ENCODE measurements at places on chromosomes 3 and 15.

DNA sequence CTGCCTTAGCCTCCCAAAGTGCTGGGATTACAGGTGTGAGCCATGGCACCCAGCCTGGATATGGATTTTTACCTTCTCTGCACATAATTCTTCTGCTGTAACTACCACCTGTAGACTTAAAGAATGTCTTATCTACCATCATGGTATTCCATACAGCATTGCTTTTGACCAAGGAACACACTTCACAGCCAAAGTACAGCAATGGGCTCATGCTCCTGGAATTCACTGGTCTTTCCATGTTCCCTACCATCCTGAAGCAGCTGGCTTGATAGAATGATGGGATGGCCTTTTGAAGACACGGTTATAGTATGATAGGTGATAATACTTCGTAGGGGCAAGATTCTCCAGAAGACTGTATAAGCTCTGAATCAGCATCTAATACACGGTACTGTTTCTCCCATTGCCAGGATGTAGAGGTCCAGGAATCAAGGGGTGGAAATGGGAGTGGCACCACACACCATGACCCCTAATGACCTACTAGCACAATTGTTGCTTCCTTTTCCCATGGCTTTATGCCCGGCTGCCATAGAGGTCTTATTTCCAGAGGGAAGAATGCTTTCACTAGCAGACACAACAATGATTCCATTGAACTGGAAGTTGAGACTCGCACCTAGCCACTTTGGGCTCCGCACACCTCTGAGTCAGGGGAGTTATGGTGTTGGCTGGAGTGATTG is 60.9 kb upstream of the CDV3 start:
- no peak for DNase-seq

DNA sequence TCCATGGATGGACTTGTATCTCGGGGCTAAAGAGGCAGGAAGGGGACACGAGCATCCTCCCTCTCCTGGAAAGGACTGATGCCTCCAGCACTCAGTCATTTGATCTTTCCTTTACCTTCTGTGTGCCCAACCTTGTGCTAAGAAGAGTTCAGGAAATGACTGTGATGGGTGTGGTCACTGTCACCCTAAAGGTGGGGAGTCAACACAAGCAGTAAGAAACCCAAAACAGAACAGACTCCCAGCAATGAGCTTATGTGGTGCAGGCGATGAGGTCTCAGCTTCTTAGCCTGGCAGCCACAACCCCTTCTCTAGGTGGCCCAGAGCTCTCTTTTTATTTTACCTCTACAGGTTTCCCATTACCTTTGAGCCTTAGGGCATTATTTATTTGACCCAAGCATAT is 3.8 kb downstream of the MPI start:
- no peak for DNase-seq

- no peak for DNase-seq
Measured at GRCh38 chr3:116032176-116032575, 408.9 kb downstream of the GAP43 start.

DNA sequence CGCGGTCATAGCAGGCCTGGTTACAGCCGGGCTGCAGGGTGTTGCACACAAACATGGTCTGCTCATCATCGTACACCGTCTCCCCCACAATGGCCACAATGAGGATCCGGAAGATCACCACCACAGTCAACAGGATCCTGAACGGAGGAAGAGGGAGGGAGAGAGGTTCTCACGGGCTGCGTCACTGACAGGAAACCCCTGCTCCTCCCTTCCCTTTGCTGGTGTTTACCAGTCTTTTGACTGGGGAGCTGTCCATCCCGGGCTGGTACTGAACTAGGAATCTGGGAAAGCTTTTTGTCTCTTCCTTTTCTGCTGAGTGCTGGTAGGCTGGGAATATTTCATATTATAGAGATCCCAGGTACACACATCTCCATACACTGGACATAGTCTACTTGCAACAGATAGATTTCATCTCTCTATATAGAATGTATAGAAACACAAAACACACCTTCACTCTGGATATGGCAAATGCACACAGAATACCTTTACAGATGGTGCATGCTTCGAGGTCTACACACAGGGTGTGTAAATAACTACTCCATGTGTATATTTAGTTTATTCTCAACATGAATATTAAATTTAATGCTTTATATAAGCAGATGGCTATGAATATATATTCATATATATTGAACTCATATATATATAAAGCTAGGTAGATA is 1.4 kb downstream of the GJD2 start:
- DNase-seq: peak; percentile 50

- no peak for DNase-seq
Measured at GRCh38 chr15:74243431-74243830, 7.3 kb downstream of the CCDC33 start.

DNA sequence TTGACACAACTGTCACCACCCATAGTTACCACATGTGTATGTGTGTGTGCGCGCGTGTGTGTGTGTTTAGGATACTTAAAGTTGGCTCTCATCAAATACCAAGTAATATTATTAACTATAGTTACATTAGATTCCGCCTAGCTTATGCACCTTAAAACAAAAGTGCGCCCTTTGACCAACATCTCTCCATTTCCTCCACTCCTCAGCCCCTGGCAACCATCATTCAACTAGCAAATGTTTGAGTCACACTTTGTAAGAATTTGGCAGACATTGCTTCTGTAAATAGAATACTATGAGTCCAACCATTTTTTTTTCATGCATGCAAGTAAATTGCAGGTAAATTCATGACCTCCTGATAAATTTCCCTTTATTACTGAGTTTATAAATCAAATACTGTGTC is 169.3 kb downstream of the GBE1 start:
- peak; percentile 20 for DNase-seq

DNA sequence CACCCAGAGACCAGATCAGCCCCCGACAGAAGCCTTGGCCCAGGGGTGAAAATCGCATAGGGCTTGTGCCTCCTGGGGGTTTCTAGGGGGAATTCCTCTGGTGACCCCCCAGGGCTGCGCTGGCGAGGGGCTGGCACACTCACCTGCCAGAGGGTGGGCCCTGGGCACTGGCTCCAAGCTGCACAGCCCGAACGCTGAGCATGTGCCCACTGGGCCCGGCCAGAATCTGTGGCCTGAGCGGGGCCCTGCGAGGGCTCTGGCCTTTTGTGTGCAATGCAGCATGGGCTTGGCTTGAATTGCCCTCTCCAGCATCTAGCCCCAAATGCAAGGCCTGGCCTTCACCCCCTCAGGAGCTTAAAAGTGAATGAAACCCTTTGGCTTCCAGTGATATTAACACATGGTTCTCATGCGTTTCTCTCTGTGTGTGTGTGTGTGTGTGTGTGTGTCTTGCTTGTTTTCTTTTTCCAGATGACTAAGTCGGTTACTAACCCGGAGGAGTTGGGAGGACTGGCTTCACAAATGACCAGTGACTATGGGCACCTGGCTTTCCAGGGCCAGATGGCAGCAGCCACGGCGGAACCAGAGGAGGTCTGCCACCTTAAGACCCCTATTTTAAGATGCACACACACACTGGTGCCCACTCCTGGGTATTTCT is 259.1 kb upstream of the TPM1 start:
- peak; percentile 82 for DNase-seq

DNA sequence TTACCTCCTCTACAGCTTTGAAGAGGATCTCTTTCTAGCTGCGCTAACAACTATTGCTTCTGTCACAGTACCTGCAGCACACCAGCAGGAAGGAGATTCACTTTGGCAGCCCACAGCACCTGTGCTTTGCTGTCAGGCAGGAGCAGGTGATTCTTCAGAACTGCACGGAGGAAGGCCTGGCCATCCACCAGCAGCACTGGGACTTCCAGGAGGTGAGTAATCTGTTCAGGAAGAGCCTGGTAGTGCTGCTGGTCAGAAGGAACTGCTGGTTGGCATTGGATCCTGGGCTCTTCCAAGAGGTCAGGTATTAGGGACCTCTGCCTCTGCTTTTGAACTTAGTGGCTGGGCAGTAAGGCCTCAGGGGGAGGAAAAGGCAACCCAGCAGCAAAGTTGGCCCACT is 42.2 kb downstream of the DPH3 start:
- DNase-seq: no peak

DNA sequence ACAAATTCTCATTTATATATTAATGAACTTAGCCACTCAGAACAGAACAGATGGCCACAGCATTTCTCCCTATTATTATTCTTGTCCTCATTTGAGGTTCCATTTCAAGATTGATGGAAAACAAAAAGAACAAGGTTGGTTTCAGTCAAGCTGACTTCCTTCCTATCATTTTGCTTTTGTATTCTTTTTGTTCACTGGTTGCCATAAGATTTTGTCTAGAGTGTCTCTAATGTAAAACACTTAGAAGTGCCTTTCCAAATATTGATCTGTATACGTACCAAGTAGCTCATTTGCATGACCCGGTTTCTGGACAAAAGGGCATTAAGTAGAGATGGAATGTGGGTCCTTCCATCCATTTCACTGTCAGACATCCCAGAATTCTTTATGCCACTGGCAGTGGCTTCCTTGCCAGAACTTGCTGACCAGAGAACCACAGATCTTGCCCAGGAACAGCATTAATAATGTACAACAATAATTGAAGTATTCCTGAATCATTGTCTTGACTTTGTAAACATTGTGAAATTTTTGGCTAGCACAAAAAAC is 63.8 kb downstream of the PEX5L start:
- no peak for DNase-seq

GRCh38 chr15:56699743-56700142 is 33.6 kb downstream of the ZNF280D start:
- DNase-seq: no peak

DNA sequence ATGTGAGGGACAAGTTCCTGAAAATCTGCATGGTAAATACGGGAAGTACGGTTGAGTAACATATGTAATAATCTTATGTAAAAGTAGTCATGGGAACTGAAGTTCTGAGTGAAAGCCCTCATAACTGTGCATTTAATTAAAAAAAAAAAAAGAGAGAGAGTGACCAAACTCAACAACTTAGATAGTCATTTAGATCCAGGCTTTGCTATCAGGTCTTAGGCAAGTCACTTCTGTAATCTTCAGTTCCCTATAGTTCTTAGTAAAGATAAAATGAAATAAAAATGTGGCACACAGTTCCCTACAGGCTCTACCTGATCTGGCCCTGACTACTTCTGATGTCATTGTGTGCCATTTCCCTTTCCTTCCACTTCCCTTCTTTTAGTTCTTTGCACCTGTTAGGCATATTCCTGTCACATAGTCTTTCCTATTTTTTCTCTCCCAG is 15.0 kb downstream of the RNF111 start:
- DNase-seq: no peak

DNA sequence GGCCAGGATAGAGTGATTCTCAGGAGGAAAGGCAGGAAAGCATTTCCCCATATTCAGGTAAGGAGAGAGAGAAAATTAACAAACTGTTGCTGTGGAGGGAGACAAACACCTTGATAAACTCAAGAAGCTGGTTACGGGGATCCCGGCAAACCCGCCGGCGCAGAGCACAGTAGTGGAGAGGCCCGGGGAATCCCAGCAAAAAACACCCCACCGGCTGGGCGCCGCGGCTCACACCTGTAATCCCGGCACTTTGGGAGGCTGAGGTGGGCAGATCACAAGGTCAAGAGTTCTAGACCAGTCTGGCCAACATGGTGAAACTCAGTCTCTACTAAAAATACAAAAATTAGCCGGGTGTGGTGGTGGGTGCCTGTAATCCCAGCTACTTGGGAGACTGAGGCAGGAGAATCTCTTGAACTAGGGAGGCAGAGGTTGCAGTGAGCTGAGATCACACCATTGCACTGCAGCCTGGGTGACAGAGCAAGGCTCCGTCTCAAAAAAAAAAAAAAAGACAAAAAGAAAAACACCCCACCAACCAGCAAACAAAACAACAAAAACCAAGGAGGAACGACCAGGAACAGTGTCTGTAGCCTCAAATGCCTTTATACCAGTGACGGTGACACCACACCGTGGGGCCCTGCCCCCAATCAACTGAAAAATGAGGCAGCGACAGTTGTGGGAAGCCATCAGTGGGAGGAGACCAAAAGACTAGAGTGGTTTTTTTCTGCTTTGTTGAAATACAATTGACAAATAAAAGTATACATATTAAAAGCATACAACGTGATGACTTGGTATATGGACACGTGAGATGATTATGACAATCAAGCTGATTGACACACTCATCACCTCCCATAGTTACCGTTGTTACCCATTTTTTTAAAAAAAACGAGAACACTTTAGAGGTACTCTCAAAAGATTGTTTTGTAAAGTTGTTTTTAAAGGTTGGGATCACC is 40.2 kb upstream of the IDH2 start:
- DNase-seq: no peak

- no peak for DNase-seq
Measured at GRCh38 chr15:60949039-60949977, 279.8 kb downstream of the RORA start.

- DNase-seq: peak; percentile 56
Measured at GRCh38 chr3:100972867-100973266, 20.4 kb downstream of the ABI3BP start.

DNA sequence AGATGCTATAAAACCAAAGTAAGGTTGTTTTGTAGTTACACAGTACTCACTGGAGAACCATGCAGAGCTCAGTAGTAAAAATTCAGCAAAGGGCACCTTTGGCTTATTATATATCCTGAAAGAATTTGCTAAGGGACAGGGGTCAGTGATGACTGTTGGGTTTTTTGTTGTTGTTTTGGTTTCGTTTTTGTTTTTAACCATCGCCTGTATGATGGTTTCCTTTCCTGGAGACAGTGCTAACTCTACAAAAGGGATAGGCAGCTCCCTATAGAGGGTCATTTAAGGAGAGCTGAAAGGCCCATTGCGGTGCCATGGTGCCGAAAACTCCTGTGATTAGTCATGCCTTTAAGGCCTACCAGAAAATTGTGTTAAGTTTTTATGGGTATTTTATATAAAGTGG is 118.2 kb upstream of the GOLIM4 start:
- DNase-seq: no peak

GRCh38 chr3:6680119-6680806 is 180.7 kb upstream of the GRM7 start:
- DNase-seq: no peak

DNA sequence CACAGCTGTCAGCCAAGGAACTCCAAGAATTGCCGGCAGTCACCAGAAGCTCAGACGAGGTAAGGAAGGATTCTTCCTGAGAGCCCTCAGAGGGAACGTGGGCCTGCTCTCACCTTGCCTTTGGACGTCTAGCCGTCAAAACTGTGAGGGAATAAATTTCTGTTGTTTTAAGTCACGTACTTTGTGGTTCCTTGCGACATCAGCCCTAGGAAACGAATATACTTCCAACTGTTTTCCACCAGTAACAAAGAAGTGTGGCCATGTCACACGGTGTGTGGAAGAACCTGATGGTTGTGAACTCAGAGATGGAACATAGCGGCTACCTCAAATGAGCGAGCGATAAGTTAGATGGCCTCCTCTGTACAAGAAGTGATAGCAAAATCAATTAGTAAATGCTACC is 41.0 kb upstream of the B3GNT5 start:
- DNase-seq: no peak
